AG04449 (cell line): ENCODE measurements at places on chromosomes 13 and 19.

- DNase-seq = no peak
These were observed 5.2 kb downstream of the CEACAM4 start for GRCh38 chr19:41621654-41622053.

DNA sequence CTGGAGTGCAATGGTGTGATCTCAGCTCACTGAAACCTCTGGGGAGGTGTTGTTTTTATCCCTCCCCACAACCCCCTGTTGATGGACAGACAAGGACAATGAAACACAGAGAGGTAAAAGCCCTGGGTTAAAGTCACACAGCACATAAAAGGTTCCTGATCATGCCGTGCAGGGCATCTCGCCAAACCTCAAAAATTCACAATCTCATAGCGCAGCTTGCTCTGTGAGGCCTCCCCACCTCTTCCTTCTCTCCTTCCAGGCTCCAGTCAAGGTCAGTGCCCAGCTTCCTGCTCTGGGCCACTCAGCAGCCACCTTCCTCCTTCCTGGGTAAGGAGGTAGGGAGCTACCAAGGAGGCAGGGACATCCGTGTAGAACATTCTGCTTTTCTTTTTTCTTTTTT, 2.3 kb downstream of the FUT2 start:
- no peak for DNase-seq

DNA sequence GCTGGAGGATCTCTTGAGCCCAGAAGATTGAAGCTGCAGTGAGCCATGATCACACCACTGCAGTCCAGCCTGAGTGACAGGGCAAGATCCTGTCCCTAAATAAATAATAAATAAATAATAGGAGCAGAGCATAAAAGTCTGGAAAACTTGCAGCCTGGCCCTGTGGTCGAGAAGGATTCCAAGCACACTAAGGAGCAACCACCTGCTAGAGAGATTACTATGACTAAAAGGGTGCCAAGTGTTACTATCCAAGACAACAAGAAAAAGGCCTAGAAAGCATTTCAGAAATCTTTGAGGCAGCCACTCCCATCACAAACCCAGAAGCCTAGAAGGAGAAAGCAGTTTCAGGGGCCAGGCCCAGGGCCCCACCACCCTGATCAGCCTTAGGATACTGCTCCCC, 46.1 kb downstream of the LHFPL6 start:
- no peak for DNase-seq

DNA sequence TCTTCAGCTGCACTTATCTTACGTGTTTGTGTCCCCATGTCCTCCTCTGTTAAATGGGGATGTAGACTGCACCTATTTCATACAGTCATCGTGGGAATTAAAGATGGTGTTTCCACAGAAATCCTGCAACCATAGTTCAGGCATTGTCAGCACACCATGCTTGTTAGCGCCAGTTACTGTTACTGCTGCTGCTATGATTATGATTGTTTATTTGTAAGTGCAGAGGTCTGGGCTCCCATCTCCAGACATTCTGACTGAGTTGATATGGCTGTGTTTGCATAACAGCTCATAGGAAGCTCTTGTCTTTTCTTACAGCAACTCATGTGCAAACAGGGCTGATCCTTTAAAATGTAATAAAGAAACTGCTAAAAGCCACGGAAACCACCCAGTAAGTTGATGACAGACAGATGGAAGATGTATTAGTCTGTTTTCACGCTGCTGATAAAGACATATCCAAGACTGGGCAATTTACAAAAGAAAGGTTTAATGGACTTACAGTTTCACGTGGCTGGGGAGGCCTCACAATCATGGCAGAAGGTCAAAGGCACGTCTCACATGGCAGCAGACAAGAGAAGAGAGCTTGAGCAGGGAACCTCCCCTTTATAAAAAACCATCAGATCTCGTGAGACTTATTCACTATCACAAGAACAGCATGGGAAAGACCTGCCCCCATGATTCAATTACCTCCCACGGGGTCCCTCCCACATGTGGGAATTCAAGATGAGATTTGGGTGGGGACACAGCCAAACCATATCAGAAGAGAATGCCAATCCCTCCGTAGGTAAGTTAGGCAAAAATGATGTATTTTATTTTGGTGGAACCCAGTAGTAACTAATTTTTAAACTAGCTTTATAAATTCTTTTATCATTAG, 1.6 kb downstream of the ZSCAN5A start:
- DNase-seq = no peak

DNA sequence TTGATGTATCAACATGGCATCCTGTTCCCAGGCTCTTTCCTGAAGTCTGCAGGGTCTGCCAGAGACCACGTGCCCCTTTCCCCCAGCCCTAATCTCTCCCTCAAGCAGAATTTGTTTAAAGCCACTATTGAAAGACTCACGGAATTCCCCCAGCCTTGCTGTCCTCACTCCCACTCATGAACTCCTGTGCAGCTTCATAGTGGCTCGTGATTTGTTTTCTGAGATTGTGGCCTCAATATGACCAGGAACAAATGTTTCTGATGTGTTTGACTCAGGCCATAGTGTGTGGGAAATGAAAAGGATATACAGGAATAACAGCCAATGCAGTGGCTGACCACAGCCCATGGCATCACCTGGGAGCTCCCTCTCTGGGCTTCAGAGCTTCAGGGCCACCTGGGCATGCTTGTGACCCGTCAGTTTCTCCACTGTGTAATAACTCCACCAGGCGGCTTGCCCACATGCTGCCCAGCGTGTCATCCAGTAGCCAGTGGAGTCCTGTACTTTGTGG, 8.1 kb upstream of the SERPINE3 start:
- DNase-seq = no peak
